ENCODE measurements at places on chromosomes 5 and 9. TPM values are rescaled to one million over a fixed set of nuclear protein-coding genes. Genes with fewer than 3 reads are reported as not detected.
A peak's percentile ranks its signal among the peaks of the same experiment; 100 is the strongest.

DNA sequence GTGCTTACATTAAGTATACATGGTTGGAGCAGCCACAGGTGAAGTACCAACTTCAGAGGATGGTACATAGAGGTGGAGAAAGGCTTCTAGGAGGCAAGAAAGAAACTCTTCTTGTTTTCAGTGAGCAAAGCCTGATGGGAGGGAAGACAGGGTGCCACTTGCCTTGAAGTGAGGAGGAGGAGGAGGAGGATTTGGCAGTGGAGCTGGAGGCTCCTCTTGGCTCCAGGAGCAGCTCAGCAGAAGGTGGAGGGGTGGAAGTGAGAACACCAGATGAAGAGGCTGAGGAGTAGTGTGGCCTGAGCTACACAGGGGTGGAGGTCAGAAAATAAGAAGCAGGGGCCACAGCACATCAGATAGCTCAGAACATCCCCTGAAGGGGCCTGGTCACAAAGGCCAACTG is 91.1 kb upstream of the SHISAL2B start:
- no peak for DNase-seq

DNA sequence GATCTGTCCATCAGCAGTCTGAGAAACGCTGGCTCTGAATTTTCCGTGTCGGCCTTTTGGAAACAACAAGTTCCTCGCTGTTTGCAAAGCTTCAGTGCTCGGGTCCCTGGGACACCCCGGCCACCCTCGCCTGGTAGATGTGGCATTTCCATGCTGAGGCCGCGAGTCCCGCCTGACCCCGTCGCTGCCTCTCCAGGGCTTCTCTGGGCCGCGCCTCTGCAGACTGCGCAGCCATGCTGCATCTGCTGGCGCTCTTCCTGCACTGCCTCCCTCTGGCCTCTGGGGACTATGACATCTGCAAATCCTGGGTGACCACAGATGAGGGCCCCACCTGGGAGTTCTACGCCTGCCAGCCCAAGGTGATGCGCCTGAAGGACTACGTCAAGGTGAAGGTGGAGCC is 4.7 kb downstream of the NTNG2 start:
- peak; percentile 15 for DNase-seq

DNA sequence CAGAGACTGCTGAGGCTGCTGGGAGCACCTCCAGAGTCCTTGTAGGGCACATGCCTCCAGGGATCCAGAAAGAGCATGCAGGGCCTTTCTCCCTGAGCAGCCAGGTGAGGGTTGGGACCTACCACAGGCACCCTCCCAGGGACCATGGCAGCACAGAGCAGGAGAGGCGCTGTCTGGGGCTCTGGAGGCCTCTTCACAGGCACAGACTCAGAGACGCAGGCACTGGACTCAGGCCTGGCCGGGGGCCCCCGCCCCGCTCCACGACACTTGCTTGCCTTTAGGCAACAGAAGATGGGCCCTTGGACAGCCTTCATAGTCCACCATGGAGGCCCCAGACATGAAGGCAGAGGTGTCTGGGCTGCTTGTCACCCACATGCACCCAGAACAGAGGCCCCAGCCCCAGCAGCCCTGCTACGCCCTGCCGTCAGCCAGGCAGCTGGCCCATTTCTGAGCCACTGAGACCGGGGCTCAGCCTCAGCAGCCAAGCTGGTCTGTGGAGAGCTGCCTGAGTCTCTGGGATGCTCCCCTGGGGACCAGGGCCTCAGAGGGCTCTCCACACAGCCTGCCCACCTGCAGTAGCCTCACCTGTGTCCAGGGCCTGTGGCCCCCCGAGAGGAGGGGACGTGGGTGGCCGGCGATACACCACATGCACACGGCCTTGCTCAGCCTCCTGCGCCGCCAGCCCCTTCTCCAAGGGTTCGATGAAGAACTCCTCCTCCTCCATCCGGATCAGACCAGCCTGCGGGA is 72.8 kb downstream of the ADAMTS2 start:
- DNase-seq: no peak

CCNI2 gene
- polyA plus RNA-seq: 0.13 TPM

Data from endothelial cell of umbilical vein (primary cell).